Stimulated activated CD4-positive, alpha-beta T cell treated with anti-CD3 and anti-CD28 coated beads, Interleukin-1b, Interleukin-23, amount 100 ng/mL, for 48 hours (primary cell): ENCODE measurements at places on chromosomes 12 and 14.

GRCh38 chr14:102510616-102511520, 1.3 kb upstream of the ANKRD9 start:
- DNase-seq = no peak

- no peak for DNase-seq
Measured at GRCh38 chr12:40142001-40142744, 36.3 kb upstream of the SLC2A13 start.

DNA sequence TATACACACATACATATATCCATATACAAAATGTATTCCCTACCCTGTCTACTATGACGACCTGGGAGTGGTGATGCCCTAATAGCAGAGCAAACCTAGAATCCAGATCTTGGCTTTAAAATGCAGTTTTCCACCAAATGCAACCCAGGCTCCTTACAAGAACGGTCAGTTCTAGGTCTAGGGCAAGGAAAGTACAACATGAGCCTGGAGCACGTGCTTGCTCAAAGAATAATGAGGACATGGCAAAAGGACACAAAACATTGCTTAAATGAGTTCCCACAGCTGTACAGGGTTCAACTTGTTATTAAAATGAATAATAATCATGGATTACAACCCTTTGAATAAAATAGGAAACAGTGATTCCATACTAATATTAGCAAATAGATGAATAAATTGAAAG, 94.7 kb downstream of the TMCC3 start:
- no peak for DNase-seq

DNA sequence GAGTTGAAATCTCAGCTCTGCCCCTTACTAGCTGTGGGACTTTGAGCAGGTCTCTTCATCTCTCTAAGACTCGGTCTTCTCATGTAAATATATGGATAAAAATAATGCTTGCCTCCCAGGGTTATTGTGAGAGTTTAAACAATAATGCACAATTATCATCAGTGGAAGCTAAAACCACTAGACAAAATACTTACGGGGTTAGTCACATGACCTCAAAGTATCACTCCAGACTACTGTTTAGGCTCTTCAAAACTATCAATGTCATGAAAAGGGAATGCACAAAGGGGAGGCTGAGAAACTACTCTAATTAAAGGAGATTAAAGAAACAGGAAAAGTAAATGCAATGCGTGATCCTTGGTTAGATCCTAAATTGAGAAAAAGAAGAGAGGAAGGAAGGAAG, 24.5 kb upstream of the TSPAN11 start:
- DNase-seq = no peak

GRCh38 chr12:111893287-111893686, 51.3 kb downstream of the MAPKAPK5 start:
- DNase-seq = no peak

DNA sequence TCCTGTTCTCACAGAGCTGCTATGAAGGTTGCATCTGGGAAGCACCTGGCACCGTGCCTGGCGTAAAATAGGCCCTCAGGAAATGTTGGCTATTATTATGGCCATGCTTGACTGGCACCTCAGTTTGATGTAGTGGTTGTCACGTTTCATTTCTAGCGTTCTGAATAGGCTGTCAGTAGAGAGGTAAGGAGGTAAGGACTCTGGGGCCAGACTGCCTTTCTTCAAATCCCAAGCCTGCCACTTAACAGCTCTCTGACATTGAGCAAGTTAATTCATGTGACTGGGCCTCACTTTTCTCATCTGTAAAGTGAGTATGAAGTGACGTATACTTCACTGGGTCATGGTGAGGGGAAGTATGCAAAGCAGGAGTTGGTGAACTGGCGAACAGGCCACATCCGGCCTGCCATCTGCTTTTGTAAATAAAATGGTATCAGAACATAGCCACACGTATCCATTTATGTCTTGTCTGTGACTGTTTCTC, 196.2 kb downstream of the CACNA1C start:
- DNase-seq = no peak

GRCh38 chr12:64749461-64750200, 9.6 kb downstream of the GNS start:
- DNase-seq = no peak

DNA sequence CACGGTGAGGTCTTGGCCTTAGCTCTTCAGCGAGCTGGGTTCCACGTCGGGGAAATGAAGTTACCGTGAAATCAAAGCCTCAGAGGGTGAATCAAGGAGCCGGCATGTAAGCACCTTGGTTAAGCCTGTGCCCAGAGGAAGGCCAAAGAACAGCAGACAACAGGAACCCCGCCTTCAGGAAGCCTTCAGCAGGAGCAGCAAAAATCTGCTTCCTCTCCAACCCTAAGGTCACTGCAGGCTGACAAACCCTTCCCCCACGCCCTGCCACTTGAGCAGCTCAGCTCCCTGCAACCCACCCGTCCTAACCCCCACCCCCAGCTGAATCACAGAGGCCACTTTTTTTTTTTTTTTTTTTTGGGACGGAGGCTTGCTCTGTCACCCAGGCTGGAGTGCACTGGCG, 72.9 kb upstream of the LTA4H start:
- peak; percentile 39 for DNase-seq

GRCh38 chr14:80678436-80678835, 263.1 kb downstream of the CEP128 start:
- no peak for DNase-seq

DNA sequence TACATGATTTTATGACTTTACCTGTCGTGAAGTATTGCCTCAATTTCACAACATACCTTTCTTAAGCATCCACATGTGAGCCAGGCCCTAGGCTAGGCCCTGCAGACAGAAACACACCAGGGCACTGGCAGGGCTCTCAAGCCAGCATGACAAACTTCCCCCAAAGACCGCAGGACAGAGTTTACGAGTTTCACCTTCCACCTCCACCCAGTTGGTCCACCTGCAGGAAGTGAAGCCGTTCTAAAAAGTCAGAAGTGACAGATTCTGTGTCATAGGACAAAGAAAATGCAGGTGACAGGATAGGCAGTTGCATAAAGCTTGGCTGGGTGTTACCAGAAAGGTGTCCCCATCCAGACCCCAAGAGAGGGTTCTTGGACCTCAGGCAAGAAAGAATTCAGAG, 382.3 kb downstream of the PCNX1 start:
- DNase-seq = peak; percentile 4

DNA sequence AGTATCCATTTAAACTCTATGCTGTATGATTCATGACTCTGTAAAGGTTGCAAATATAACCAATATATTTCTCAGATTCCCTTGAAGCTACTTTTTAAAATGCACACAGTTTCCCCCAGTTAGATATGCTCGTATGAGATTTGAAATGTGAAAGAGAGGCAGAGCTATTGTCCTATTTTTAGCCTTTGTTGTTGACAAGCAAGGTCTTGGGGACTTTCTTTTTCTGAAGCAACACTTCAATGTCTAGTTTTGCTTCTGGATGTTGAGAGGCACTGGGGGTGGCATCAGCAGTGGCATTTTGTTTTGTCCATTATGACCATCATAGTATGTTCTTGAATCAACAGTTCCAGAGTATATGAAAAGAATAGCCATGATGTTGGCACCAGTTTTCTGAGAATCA, 63.4 kb downstream of the ASCL1 start:
- no peak for DNase-seq

DNA sequence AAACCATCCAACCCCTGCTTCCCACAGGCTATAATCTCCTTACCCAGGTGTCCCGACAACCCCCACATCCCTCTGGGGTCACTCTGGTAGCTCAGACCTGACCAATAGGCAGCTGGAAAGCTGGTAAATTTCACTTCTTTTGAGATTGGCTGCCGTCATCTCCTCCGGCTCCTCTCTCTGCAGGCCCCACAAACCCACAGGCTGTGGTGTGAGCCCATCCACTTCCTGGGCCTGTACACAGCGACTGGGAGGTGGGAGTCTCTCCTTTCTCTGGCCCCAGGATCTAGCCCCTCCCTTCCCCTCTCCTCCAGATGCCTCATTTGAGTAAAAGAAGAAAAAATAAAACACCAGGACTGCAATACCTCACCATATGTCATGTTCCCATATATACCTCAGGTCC, 709 bp downstream of the INHBC start:
- no peak for DNase-seq
